Activated CD8-positive, alpha-beta memory T cell treated with anti-CD3 and anti-CD28 coated beads for 1 hour (primary cell): ENCODE measurements at places on chromosomes 3 and 15.
A peak's percentile ranks its signal among the peaks of the same experiment; 100 is the strongest.

- no peak for DNase-seq
Measured at GRCh38 chr3:3189961-3190360, 10.5 kb upstream of the CRBN start.

- DNase-seq, result no peak
Measured at GRCh38 chr15:27743638-27744037, 355.5 kb downstream of the OCA2 start.

DNA sequence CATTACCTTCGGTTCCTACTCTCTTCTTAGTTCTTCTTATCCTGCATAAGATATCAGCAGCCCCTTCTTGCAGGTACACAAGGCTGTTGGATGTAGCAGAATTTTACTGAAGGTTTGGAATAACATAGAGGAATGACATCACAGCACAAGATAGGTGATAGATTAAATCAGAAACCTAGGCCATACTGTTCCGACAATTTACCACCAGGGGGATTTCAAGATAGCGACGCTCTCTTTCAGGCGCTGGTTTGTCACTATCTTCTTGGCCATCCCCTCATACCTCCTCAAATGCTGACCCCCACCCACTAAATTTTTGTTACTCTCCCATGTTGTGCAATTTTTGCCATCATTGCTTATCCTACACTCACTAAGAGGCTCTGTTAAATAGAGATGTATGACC lies 3.5 kb downstream of the SIDT1 start:
- no peak for DNase-seq

- no peak for DNase-seq
Measured at GRCh38 chr3:5699811-5700210, 512.3 kb downstream of the EDEM1 start.

DNA sequence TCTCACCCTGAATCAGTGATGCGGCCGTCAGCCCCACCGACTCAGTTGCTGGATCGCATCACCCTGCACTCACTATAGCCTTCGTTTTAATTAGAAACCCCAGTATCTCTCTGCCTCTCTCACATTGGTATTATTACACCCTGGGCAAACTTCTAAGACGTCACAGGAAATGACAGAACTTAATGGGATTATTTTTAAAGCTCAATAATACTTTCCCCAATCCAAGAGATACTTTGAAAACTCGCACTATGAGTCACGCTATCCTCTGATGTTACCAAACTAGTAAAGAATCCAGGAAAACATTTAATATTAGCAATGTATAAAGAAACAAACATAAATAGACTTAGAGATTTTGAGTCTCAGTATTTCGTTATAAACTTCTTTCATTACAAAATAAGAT lies 36.6 kb downstream of the RUBCN start:
- DNase-seq, result no peak

DNA sequence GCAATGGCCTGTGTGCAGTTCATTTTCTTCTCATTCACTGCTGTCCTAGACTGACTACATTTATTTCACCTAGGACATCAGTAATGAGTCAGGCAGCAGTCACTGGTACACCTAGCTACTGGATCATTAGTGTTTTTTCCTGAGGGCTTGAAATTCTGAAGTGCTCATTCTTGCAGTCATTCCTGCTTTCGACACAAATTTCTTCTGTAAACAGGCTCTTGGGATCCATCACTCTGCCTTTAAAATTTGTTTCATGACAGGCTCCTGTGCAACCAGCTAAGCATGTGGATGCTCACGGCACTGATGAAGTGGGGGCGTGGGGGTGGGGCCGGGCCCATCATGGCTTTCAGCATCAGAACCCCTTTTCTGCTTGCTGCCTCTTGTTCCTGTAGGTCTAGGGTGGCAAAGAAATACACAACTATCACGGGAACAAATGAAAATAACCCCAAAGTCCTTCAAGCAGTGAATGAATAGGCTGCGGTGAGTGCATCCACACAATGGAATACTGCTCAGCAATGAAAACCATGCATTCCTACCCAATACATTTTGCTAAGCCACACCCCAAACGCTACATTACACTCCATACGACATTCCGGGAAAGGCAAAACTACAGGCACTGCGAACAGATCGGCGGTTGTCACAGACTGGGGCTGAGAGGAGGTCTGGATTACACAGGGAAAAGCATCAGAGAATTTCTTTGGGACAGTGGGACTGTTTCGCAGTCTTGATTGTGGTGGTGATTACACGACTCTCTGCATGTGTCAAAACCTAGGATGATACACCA lies 9.3 kb upstream of the MELTF start:
- no peak for DNase-seq

DNA sequence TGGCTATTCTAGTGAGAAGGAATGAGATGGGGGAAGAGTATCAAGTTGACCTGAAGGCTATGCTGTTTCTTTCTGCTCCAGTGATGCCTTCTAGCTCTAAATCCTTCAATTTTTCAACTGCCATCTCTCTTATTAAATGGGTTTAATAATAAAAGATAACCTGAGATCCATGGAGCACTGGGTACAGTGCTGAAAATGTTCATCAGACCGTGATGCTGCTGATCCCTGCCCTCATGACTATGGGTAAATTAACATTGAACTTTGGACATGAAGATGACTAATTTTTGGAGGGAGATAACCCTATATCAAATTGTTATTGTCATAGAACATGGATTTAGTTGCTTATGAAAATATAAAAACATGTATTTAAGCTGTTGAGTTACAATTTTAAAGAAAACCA lies 27.7 kb upstream of the SLC2A2 start:
- no peak for DNase-seq

DNA sequence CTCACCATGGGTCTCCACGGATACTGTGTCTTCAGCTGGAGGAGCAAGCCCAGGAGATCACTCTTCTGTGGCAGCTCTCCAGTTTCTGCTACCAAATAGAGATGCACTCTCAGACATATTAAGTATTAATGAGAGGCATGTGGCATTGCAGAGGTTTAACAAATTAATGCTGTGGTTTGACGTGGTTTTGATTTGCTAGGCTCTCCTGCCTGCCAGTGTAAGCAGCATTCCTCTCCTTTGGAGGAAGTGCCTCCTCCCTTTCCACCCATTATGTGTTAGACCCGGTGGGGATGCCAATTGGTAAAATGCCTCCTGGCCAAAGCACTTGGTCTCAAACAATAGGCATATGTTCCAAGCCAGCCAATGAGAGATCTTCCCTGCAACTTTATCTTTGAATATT lies 124.8 kb downstream of the MYLK start:
- DNase-seq, result no peak

GRCh38 chr3:195133013-195133412 lies 137.9 kb downstream of the XXYLT1 start:
- no peak for DNase-seq

DNA sequence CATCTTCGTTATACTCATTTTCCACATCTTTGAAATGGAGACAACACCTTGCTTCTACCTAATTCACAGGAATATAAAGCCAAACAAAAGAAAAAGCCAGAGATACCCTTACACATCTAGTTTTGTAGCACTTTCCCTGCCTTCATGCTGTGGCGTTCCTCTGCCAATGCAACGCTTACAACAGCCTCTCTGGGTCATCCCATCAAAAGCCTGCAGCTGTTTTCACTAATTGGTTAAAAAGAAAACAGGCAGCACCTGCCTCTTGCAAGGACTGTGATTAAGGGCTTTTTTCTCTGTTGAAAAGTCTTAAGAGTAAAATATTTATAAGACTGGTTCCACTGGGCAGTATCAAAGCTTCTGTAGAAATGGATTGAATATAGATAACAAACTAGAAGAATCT lies 120.3 kb downstream of the FMN1 start:
- DNase-seq, result no peak

GRCh38 chr15:98937413-98938104 lies 70.0 kb downstream of the PGPEP1L start:
- DNase-seq, result no peak

DNA sequence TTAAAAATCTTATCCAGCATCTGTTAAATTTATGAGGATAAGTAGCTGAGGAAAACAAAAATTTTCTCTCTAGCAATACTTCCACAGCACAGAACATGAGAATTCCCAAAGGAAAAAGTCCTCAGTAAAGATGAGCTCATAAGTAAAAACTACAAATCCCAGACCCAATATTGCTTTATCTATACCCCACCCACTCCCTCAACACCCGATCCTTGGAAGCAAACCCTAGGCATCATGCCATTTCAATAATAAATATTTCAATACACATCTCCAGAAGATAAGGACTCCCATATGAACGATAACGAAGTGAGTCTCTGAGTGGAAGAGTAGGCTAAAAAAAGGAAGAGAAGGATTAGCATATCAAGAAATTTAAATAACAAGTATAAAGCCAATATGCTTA lies 8.3 kb upstream of the PRR20G start:
- no peak for DNase-seq

DNA sequence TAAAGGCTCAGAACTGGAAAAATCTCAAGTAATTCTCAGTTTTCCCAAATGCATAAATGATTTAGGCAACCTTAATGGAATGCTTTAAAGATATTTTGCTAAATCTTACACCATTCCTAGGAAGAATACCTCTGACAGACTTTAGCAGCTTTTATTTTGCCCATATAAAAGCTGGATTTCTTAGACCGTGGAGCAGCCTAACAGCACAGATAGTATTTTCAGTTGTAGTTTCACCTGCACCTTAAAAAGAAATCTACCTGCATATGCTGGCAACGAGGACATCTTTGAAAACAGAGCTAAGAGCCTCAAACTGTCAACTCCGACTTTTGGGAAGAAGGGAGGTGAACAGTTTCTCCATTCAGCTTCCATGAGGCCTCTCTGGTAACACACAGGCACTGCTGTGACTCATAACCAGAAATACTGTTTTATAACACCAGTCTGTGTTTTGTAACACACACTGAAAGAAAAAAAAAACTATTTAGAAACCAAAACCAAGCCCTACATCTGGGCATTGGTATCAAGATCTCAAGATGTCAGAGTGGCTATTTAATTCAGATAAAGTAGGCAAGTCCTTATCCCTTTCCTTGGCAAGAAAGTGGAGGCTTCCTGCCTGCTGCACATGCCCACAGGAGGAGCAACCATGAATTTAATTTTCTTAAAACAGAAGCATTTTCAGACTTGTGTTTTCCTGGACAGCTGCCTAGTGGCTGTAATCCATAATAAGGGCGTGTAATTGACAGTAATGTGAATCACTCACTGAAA lies 181.5 kb upstream of the ICE2 start:
- no peak for DNase-seq

- DNase-seq, result no peak
Measured at GRCh38 chr3:52805270-52806039, 10.9 kb downstream of the ITIH3 start.

GRCh38 chr3:32460031-32460749 lies 42.5 kb downstream of the CMTM6 start:
- peak; percentile 44 for DNase-seq

GRCh38 chr15:96047255-96047931 lies 283.1 kb upstream of the NR2F2 start:
- DNase-seq, result no peak

GRCh38 chr15:52208306-52208946 lies 17.2 kb upstream of the GNB5 start:
- DNase-seq, result peak; percentile 53

GRCh38 chr15:25710184-25710583 lies 152.9 kb downstream of the ATP10A start:
- DNase-seq, result no peak

GRCh38 chr15:23483821-23484299 lies 36.8 kb upstream of the GOLGA6L2 start:
- no peak for DNase-seq

GRCh38 chr15:70604666-70605315 lies 158.6 kb downstream of the UACA start:
- no peak for DNase-seq

- no peak for DNase-seq
Measured at GRCh38 chr3:177948716-177949425, 587.4 kb upstream of the KCNMB2 start.
